NCI-H187 treated with DMSO at 0.1 percent for 48 hours (cell line): ENCODE measurements at places on chromosomes 7 and 10.

DNA sequence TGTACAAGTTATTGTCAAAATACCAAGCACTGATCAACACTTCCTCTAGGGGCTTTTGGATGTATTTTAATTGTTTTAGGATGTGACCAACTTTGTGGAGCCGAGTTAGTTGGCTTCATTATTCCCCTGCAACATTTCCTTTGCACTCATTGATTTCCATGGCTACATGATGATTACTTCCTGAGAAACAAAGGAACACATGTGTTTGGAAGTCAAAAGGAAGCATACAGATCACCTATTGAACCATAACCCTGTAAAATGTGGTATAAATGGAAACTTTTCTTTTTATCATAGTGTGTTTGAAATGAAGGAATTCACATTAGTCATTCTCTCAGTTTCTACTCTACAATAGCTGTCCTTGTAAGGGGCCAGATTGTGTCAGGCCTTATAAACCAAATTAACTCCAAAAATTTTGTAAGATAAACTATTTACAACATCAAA lies 32.2 kb upstream of the EXOC6 start:
- DNase-seq, result no peak

DNA sequence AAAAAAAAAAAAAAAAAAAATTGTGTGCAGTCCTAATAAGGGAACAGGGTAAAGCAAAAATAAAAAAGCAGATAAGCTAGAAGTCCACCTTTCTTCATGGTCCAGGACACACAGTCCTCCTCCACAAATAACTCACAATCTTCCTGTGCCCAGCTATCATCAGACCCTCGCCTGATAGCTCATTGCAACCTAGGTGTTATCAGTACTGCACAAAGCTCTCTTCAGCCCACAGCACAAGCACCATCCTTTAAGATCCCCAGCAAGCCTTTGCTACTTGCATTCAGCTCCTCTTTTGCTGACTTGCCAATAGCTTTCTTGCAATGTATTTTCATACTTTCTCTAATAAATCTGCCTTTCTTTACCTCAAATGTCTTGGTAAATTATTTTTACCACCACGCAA lies 5.0 kb downstream of the NDUFA5 start:
- DNase-seq, result no peak

DNA sequence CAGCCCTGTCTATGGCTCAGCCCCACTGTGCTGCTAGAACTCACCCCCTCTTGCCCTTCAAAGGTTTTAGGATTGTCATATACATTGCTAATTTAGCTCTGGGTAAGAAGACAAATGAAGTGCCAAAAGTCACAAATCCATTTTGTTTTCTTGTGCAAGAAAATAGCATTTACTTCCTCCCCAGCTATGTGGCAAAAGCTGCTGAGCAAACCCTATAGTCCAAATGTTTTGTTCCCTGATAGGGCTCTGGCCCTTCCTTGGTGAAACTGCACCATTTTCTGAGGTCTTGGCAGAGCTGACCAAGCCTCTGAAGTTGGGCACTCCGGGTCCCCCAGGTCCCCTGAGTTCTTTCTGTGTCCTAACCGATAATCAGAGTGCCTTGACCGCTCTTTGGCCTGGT lies 84.1 kb upstream of the GJD4 start:
- no peak for DNase-seq

DNA sequence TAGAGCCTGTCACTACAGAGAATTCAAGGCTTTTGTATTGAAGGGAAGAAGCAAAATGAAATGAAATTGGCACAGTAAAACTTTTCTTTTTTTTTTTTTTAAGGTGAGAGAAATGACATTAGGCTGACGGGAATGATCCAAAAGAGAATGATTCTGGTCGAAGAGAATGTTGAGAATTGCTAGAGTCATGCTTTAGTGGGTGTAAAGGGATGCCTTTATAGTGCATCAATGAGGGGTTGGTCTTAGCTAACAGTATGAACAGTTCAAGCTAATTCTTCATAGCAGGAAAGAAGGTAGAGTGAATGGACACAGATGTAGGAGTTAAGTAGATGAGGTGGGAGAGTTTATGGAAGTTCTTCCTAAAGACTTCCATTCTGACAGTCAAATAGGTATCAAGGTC lies 32.3 kb upstream of the LSM8 start:
- no peak for DNase-seq

DNA sequence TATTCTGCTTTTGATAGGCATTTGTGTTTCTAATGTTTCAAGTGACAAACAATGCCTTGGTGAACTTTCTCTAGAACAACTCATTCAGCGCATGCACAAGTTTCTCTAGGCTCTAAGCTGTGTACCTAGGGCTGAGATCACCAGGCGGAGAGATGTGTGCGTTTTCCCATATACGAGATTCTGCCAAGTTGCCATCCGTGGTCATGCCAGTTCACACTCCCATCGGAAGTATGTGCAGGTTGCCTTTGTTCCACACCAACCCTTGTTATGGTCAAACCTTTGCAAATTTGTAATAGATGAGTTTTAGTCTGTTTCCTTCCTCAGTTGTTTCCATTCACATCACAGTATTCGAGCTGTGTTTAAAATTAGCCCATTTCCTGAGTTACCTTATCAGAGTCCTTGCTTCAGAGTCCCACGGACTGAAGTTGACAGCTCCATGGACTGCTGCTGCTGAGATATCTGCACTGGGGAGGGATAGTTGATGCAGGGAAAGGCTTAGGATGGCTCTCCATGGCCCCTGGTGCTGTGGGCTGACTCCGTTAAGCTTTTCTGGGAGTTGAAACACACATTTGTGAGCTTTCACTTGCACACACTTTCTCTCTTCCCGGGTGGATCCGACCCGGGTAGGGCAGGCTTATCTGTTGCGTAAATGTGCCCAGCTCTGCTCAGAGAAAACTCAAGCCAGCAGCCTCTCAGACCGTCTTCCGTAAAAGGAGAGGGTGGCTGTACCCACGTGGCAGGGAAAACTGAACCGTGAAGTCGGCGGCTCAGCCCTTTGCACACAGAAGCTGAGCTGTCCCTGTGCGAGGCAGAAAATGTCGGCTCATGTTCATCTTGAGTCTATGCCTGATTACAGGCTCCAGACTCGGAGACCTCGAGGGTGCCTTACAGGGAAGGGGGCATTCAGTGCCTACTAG lies 49.4 kb downstream of the HK1 start:
- no peak for DNase-seq

- DNase-seq, result no peak
These were observed 13.1 kb upstream of the TRDMT1 start for GRCh38 chr10:17214526-17214925.

- DNase-seq, result no peak
These were observed 10.3 kb upstream of the TSPAN13 start for GRCh38 chr7:16743236-16743635.

GRCh38 chr7:5218564-5219360 lies 28.7 kb downstream of the WIPI2 start:
- DNase-seq, result no peak

DNA sequence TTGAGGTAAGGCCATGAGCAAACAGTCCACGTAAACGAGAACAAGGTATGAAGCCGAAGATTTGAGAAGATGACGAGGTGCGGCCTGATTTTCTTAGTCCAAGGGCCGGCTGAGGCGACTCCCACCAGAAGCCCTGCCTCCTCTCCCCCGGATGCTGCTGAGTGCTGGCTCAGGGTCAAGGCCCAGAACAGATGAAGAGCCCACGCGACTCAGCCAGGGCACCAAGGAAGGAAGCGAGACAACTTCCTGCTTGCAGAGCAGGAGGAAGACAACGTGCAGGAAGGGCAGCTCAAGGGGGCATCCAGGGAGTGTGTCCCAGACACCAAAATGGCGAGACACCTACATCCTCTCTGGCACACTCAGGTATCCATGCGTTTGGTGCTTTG lies 99.5 kb downstream of the CYTH3 start:
- DNase-seq, result no peak

DNA sequence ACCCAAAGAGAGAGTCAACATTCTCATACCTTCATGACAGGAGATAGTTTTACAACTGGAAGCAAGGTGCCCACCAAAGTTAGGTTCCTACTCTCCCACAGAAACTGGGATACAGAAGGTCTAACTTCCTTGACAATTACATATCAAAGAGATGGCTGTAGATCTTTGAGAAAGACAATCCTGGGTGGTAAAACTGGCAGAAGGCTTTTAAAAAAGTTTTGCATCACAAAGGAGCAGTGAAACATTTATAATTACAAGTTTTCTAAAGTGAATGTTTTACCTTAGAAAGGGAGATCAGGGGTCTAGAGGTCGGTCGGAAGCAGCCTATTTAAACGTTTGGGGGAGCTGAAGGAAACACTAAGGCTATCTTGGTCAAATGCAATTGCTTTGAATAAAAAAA lies 166.6 kb upstream of the STEAP1 start:
- no peak for DNase-seq

GRCh38 chr10:110793886-110794285 lies 77.8 kb upstream of the PDCD4 start:
- peak; percentile 33 for DNase-seq

GRCh38 chr10:14712991-14713424 lies 61.7 kb downstream of the FAM107B start:
- DNase-seq, result no peak

- DNase-seq, result no peak
These were observed 11.8 kb downstream of the TOMM7 start for GRCh38 chr7:22810843-22811242.

DNA sequence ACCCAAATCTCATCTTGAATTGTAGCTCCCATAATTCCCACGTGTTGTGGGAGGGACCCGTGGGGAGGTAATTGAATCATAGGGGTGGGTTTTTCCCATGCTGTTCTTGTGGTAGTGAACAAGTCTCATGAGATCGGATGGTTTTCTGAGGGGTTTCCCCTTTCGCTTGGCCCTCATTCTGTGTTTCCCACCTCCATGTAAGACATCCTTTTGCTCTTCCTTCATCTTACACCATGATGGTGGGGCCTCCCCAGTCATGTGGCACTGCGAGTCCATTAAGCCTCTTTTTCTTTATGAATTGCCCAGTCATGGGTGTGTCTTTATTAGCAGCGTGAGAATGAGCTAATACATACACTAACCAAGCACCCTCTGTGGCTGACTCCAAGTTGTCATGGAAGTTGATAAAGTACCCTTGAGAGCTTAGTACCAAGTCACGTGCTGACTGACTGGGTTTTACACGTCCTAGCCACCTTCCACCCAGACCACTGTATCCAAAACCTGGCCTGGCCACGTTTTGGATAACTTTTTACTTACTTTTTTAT lies 614.4 kb downstream of the SDK1 start:
- DNase-seq, result no peak

- DNase-seq, result no peak
These were observed 816 bp downstream of the DMTF1 start for GRCh38 chr7:87152897-87153641.

GRCh38 chr10:70164163-70164562 lies 6.2 kb downstream of the SAR1A start:
- no peak for DNase-seq
